ENCODE measurements at places on chromosomes 1 and 21.

- peak; percentile 81 for DNase-seq
Observed at GRCh38 chr21:44454747-44455523, at the start of gene LRRC3. TSS of gene LRRC3 (plus strand) at chr21:44455510. CDS start at chr21:44456645, 1,135 bp downstream.

DNA sequence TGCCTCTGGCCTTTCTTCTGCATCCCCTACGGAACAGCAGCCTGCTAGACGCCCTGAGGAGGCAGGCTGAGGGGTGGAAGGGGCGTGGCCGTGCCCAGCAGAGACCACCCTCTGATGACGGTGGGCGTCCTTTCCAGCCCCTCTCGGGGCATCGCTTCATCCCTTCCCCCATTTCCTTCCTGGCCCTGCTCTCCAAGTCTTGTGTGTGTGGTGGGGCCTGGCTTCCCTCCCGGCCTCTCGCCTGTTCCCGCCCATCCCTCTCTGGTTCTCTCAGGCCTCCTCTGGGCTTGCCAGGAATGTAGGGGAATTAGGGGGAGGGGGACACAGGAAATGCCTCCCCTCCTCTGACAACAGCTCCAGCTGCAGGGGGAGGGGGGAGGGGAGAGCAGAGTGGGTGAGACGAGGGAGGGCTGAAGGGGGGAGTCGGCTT is 51.1 kb downstream of the SKI start:
- DNase-seq = peak; percentile 98

GRCh38 chr1:57835620-57836019 is 411.8 kb upstream of the DAB1 start:
- no peak for DNase-seq

DNA sequence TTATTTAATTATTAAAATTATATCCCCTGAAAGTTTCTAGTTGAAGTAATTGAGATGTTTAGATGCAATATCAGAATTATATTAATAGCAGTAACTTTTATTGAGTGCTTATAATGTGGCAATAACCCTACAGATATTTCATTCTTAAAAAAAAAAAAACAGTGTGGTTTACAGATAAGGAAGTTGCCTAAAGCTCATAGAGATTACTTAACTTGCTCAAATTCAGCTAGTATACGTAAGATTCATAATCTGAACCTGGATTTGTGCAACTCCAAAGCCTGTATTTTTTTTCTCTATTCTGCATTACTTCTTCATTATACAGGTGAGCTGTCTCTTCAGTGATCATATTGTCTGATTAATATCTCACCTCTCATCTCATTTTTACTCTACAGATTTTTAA is 156.0 kb upstream of the PTBP2 start:
- DNase-seq = no peak

DNA sequence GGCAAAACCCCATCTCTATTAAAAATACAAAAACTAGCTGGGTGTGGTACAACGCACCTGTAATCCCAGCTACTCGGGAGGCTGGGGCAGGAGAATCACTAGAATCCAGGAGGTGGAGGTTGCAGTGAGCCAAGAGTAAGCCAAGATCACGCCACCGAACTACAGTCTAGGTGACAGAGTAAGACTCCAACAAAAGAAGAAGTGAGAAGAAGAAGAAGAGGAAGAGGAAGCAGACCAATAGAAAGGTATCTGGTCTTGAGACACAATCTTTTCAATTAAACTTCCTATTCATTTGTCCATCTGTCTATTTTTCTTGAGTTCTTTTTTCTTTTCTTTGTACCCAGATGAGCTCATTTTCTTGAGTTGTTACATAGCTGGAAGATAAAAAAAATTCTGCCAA is 55.7 kb upstream of the ACADM start:
- no peak for DNase-seq

DNA sequence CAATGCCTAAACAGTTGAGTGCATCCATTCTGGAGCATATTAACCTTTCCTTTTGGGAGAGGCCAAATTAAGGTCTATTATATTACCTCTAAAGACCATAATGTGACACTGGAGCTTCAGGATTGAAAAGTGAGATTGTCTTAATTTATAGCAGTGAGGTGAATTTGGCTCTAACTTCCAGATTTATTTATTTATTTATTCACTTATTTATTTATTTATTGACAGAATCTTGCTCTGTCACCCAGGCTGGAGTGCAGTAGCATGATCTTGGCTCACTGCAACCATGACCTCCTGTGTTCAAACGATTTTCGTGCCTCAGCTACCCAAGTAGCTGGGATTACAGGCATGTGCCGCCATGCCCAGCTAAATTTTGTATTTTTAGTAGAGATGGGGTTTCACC is 19.1 kb downstream of the ZCCHC17 start:
- DNase-seq = no peak

- DNase-seq = no peak
Observed at GRCh38 chr1:150076066-150076465, 8.5 kb downstream of the VPS45 start.

DNA sequence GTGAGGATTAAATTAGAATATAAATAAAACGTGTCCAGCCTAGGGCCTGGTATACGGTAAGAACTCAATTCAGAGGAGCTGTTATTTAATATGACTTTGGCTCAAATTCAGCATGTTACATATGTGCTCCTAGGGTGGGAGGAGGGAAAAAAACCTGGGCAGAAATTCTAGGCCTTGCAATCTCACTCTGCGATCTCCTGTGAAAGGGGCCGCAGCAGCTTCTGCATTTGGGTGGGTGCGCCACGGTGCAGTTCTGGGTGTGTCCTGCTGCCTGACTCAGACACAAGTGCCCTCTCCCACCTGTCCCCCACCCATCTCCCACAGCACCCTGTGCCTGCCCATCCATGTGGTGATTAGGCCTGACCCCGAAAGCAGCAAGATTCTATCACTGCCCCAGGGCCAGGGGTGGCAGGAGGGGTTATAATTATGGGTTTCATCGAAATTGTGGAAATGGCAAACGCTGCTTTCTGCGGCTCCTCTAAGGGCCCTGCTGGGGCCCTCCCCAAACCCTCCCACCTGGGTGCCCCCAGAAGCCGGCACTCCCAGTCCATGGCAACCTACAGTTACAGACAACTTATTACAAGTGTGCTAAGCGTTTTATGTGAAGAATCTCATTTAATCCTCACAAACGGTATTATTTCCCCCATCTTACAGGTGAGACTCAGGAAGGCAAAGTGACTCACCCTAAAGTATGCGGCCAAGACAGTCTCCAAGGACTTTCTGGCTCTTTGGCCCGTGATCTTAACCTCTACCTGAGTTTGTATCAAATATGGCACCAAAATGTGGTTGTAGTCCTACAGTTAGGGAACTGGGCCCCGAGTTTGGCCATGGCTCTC is 25.5 kb upstream of the GRHL3 start:
- no peak for DNase-seq

- peak; percentile 34 for DNase-seq
Observed at GRCh38 chr21:42258150-42258884, 39.4 kb downstream of the ABCG1 start.

- DNase-seq = peak; percentile 2
Observed at GRCh38 chr1:223556414-223557129, 108.9 kb downstream of the CAPN8 start.

DNA sequence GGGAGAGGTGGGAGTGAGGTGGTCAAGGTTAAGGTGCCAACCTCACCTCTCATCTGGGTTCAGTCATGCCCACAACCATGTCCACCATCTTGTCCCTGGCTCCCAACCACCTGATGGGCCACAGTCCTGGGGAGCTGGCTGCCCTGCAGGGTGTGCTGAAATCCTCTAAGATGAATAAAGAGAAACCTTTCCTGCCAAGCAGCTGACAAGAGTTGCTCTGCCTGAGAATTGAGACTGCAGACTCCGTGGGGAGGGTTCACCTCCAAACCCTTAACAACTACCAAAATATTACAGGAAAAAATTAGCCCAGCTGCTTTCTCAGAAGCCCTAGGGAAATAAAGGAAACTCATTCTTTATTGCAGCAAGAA is 15.2 kb upstream of the FGR start:
- no peak for DNase-seq

DNA sequence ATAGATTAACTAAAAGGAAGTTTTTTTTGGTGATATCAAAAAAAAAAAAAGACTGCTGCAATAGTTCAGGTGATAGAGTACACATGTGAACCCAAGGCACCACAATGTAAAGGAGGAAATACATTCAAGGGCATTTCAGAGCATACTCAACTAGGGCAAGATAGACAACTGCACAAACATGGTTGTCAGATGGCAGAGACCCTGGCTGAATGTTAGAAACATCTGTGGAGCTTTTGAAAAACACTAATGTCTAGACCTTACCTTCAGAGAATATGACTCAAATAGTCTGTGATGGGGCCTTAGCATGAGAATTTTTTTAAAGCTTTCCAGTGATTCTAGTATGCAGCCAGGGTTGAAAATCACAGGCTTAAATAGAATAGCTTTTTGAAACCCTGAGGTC is 173.6 kb downstream of the VAV3 start:
- DNase-seq = no peak

- no peak for DNase-seq
Observed at GRCh38 chr1:226222686-226223085, 778 bp upstream of the MIXL1 start.

DNA sequence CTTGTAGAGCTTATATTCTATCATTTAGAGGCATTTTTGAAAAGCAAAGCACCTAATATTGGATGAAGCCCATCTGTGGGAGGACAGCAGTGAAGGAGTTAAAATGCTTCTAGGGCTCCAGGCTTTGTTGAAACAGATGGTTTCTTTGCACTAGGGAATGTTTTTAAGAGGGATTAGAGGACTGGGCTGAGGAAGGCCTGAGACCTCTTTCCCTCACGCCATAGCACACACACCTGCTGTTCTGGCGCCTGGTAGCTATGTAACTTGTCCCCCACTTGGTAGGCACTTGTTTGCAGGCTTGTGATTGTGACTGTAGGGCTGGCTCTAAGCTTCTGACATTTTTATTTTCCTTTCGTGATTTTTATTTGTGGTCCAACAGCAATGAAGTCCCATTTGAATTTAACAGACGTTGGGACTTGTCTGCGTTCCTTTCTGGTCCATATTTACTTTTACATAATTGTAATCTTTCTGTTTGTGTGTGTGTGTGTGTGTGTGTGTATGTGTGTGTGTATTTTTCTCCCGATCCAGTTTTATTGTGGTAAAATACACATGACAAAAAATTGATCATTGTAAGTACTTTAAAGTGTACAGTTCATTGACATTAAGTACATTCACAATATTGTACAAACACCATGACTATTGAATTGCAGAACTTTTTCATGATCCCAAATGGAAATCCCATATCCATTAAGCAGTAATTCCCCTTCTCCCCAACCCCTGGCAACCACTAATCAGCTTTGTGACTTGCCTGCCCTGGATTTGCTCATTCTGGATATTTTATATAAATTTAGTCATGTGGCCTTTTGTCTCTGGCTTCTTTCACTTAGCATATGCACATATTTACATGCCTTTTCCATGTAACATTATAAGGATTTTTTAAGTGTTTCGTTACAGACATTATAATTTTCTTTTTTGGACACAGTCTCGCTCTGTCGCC is 33.5 kb upstream of the MACF1 start:
- peak; percentile 40 for DNase-seq

DNA sequence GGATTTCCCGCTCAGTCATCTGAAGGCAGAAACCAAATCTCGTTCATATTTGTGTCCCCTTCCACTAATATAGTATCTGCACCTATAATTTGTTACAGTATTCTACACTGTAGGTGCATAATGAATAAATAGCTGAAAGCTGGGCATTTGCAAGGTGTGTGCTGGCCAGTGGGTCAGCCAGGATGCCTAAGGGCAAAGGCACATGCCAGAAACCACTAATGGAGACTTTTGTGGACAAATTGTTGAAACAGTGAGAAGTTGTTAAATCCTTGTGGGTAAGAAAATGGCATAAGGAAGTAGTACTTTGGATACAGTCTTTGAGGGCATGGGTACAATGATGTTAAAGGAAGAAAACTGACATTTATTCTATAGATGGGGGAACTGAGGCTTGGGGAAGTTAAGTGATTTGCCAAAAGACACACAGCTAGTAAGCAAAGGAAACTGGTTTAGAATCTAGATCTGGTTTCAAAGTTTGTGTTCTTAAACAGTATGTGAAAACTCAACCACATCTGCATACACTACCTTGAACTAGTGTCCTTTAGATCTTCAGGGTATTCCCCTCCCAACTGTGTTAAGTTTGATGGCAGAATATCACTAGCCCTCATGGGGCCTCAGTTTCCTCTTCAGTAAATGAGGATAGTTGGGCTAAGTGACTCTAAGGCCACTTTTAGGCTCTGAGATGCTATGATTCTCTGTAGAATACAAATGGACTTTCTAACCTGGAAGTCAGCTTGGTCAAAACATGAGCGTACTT is 26.5 kb upstream of the LRRC8C start:
- no peak for DNase-seq

- peak; percentile 95 for DNase-seq
Observed at GRCh38 chr1:76336931-76337371, 262.4 kb downstream of the ST6GALNAC3 start.

GRCh38 chr1:6245869-6246496 is 2.0 kb downstream of the HES3 start:
- DNase-seq = no peak

- peak; percentile 50 for DNase-seq
Observed at GRCh38 chr1:15031251-15031933, 122.2 kb upstream of the TMEM51 start.

- peak; percentile 23 for DNase-seq
Observed at GRCh38 chr1:157104598-157105293, 5.1 kb upstream of the ETV3L start.

DNA sequence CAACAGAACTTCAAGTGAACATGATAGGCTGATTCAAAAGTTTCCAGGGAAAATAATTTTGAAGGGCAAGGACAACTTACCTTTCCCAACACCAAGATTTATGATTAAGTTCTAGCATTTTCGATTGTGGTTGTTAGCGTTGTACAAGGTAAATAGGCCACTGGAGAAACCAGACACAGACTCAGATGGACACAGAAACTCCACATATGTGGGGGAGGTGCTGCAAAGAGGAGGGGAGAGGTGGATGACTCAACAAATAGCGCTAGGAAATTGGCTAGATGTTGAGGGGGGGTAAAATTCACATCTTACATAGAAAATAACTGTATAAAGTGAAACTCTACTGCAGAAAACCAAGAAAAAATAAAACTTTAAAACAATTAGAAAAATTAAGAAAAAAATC is 564.4 kb downstream of the MATN1 start:
- no peak for DNase-seq

DNA sequence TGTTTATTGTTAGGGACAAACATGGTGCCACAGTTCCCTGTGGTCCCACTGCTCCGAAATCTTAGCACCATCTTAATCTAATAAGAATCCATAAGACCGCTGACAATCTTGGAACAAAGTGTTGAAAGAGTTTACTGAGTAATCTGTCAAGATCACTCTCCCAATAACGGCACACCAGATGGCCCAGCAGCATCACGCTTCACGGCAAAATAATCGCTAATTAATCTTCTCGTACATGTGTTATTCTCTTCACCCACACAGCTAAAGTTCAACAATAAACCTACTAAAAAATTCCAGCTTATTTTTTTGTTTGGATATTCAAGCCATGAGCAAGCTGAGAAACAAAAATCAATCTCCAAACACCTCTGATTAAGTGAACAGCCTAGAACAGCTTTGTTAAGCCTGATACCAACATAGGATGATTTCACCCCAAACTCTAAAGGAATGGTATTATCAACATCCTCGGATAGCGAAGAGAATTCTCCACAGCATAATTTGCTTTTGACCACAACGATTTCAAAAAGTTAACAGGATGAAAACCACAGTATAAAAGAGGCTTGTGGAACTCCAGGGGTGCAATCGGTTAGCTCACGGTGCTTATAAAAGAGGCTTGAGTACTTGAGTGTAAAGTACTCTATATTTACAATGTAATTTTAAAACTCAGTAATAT is 329.9 kb upstream of the GREM2 start:
- DNase-seq = no peak

Data from fibroblast of skin of back (primary cell).